GM19239 (cell line): ENCODE measurements at places on chromosomes 4 and X.
A peak's percentile ranks its signal among the peaks of the same experiment; 100 is the strongest.

DNA sequence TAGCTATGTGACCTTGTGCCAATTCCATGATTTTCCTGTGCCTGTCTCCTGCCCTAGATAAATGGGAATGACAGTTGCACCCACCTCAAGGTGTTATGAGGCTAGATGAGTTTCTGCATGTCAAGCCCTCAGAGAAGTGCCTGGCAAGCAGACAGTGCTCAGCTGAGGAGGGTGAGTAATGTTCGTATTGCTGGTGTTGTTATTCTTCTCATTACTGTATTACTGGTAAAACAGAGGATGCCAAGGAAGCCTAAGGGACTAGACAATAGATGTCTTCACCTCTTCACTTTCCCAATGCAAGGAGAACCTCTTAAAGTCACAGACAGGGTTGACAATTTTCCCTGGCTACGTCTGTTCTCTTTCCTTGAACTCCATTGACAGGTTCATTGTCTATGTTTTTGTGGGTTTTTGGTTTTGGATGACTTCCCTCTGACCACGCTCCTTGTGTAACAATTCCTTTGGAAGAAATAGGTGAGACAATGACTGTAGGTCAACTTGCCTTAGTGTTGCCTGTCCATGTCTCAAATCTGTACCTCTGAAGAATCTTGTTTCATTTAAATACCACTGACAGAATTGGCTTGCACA, 19.2 kb downstream of the ETDC start:
- no peak for DNase-seq

DNA sequence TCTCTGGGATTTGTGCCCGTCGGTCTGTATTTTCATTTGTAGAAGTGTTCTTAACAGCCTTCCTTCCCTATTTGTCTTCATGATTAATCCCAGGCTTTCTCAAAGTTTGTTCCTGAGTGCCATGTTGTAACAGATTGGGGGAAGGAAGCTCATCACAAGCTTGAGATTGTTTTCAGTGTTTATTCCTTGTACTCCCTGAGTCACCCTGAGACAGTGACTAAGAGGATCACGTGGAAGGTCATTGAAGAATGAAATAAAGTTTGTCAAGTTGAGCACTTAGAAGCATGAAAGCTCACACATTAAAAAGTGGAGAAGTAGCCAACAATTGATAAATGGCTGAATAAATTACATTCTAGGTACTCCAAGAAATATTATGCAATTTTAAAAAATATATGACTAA, 153.5 kb upstream of the FAM241A start:
- no peak for DNase-seq

GRCh38 chr4:101968364-101968763, 177.8 kb downstream of the BANK1 start:
- no peak for DNase-seq

GRCh38 chr4:172813359-172813923, 355.2 kb upstream of the GALNT7 start:
- DNase-seq, result peak; percentile 32

DNA sequence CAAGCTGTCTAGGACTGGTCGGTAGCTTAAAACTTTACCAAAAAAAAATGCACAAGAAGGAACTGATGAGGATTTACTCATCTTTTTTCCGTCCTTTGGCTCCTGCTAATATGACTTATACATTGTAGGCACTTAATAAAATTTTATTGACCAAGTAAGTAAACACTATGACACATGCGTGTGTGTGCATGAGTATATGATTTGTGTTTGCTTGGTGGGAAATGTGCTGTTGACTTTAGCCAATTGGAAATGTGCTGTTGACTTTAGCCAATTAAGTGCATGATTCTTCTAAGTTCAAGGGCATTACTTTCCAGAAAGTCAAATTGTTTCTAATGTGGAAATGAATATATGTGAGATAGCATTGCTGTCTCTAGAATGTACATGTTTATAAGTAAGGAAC, 78.3 kb downstream of the FIP1L1 start:
- DNase-seq, result no peak

DNA sequence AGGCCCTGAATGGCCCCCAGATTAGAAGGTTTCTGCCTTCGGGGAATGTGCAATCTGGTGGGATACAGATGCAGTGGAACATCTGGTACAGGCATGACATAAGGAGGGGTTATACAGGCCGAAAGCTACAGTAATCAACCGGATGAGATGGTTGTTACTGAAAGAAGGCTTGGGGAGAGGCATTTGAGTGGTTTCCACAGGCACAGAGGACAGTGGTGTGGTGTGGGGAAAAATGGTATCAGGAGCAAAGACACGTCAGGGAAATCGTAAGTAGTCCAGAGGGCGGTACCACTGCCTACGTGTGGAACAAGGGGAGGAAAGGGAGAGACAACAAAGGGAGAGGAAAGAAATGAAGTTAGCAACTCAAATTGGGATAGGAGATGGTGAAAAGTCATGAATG, 3.0 kb downstream of the PDLIM3 start:
- no peak for DNase-seq

- no peak for DNase-seq
Measured at GRCh38 chr4:11049001-11049400, 364.4 kb upstream of the CLNK start.

GRCh38 chr4:1405254-1405635, 997 bp downstream of the NKX1-1 start:
- DNase-seq, result no peak

- no peak for DNase-seq
Measured at GRCh38 chr4:48033825-48034413, 17.3 kb downstream of the NIPAL1 start.

GRCh38 chr4:69057620-69058409, 38.5 kb upstream of the UGT2B7 start:
- DNase-seq, result no peak

DNA sequence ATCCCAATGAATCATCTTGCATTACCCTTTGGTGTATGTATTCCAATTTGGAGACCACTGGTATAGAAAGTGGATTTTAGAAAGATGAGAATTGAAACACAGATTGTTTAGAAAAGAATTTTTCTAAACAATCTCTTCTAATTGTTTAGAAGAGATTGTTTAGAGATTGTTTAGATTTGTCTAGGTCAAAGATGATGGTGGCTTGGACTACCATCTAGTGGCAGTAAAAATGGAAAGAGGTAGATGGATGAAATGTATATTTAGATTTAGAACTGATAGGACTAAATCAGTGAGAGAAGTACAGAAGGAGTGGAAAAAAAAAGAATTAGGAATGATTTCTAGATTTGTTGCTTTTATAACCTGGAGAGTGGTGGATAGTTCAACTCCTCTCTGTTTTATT, 70.6 kb downstream of the ARSJ start:
- no peak for DNase-seq

DNA sequence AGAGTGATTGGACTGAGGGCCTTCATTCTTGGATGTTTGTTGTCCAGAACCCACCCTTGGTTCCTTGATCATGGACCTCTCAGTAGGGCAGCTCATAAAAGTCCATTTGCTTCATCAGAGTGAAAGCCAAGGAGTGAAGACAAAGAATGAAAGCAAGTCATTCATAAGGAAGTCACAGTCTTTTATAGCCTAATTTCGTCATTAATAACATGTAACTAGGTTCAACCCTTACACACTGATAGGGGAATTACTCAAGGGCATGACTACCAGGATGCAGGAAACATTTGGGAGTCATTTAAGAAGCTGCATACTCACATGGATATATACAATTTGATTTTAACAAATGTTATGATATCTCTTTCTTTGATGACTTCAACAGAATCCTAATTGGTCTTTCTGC, 95.2 kb downstream of the RPA4 start:
- DNase-seq, result no peak

GRCh38 chr4:72587334-72587733, 18.3 kb upstream of the ADAMTS3 start:
- DNase-seq, result no peak

DNA sequence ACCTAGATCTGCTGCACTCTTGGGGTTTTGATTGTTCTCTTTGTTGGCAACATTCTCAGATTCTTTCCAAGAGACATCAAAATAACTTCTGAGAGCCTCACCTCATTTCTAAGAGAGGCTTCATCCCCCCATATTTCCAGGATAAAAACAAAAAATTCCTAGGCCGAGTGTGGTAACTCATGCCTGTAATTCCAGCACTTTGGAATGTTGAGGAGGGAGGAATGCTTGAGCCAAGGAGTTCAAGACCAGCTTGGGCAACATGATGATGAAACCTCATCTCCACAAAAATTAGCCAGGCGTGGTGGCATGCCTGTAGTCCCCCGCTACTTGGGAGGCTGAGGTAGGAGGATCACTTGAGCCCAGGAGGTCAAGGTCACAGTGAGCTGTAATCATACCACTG, 477.0 kb downstream of the INPP4B start:
- DNase-seq, result no peak

- no peak for DNase-seq
Measured at GRCh38 chr4:20496068-20496467, 204.2 kb upstream of the PACRGL start.

DNA sequence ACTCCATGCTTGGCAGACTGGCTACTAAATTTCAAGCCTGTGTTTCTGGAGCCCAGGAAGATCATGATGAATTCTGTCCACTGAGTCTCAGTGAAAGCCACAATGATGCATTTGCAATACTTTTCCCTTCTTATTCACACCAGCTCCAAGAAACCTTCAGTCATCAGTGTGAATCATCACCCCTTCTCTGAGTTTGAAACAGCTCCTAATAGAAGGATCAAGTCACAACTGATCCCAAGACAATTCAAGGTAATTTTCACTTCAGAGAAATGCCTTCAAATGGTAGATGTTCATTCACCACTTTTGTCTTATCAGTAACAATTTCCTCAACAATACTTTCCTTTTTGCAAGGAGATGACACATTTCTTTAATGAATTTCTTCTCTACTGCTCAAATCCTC, 257.4 kb downstream of the NLGN4X start:
- no peak for DNase-seq

- no peak for DNase-seq
Measured at GRCh38 chrX:153500676-153501280, 6.0 kb downstream of the BGN start.

- DNase-seq, result no peak
Measured at GRCh38 chr4:15690020-15690809, 8.6 kb downstream of the FAM200B start.

GRCh38 chr4:133402616-133403015, 253.5 kb downstream of the PCDH10 start:
- no peak for DNase-seq

GRCh38 chr4:48380583-48381167, 39.3 kb downstream of the SLAIN2 start:
- no peak for DNase-seq

- no peak for DNase-seq
Measured at GRCh38 chr4:68734095-68734494, 63.6 kb upstream of the UGT2B15 start.

DNA sequence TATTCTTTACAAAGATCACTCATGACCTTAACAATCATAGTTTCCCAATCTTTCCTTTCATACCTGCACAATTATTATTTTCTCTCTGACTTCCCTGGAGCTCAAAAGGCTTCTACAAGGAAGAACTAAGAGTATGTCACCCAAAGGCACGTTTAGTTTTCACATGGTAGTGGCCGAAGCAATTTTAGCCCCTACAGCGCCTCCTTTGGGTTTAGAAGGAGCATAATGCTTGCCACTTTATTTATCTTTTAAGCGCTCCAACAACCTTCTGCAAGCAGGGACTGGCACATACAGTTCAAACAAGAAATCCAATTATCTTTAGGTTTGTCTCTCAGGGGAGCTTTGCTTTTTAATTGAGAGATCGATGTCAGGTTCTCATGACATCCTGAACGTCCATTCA, 42.0 kb upstream of the IGSF1 start:
- no peak for DNase-seq

- DNase-seq, result no peak
Measured at GRCh38 chrX:136819031-136819703, 38.4 kb upstream of the ARHGEF6 start.

DNA sequence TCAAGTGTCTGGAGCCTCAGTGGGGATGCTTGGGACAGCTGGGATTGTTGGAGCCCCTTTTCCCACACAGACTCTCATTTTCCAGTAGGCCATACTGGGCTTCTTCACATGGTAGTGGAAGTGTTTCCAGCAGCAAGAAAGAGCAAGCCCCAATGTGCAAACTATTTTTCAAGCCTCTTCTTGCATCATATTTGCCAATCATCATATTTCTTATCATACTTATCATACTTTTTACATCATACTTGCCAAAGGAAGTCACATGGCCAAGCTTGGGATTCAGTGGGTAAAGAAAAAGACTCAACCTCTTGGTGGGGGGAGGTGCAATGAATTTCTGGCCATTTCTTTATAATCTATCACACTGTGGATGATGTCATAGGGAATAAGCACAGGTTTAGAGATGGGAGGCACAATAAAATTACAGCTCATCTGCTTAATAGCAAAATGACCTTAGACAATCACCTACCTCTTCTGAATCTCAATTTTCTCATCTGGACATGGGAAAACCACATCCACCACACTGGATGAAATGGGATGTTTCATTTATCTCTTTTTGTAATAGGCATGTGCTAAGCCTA, 174.2 kb downstream of the MID1IP1 start:
- no peak for DNase-seq

DNA sequence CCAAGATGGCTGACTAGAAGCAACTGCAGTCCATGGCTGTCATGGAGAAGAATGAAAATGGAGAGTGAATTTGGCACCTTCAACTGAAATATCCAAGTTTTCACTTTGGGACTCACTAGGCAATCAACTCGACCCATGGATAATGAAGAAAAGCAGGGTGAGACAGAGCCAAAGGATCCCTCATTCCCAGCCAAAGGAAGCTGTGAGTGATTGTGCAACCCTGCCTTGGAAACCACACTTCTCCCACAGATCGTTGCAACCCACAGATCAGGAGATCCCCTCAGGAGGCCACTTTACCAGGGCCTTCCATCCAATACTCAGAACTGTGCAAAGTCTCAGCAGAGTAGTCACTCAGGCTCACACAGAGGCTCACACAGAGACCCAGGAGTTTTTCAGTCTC, 4.5 kb downstream of the CFAP299 start:
- no peak for DNase-seq

DNA sequence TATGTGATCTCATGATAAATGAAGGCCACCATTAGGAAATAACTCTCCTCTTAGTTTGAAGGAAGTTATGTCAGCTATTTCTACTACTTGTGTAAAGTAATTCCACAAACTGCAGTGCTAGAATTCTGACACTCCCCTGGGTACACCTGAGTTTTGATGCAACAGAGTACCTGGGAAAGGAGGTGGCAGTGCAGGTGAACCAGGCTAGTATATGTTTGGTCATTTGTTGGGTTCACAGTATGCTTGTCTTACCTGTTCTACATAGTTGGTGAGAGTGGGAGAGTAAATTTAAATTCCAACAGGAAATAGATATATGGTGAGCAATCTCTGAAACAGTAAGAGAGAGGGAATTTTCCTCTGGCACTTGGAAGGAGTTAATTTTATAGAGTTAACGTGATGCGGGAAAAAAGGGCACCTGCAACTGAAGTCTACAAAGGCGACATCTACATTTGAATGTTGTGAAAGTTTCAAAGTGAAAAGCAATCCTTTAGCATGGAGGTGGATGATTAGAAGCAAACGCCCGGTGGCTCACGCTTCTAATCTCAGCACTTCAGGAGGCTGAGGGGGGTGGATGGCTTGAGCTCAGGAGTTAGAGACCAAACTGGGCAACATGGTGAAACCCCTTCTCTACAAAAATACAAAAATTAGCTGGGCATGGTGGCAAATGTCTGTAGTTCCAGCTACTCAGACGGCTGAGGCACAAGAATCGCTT, 8.3 kb upstream of the SLC10A6 start:
- DNase-seq, result no peak
